ENCODE measurements at places on chromosomes 12 and 14. TPM values are rescaled to one million over a fixed set of nuclear protein-coding genes. Genes with fewer than 3 reads are reported as not detected.

DNA sequence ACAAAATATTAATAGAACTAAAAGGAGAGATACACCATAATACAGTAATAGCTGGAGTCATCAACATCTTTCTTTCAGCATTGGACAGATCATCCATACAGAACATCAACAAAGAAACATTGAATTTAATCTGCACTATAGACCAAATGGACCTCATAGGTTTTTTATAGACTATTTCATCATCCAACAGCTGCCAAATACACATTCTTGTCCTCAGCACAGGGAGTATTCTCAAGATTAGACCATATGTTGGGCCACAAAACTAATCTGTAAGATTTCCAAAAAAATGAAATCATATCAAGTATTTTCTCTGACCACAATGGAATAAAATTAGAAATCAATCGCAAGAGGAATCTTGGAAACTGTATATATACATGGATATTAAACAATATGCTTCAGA, 86.9 kb downstream of the FSCB start:
- no peak for DNase-seq

DNA sequence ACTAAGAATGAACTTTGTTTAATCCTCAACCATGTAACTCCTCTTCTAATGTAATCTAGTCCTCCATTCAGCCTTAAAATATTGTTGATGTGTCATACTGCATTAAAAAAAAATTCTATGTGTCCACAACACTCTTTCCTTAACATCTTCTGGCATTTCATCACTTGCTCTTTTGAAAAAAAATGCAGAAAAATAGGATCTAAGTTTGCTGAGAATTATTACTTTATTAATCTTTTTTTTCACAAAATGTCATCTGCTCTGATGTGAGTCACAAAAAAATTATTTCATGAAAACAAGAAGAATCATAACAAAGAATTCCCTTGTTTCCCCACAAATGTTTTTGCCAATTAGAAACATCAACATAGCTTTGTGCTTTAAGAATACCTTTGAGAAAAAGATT, 410.1 kb upstream of the MGAT4C start:
- DNase-seq: no peak

DNA sequence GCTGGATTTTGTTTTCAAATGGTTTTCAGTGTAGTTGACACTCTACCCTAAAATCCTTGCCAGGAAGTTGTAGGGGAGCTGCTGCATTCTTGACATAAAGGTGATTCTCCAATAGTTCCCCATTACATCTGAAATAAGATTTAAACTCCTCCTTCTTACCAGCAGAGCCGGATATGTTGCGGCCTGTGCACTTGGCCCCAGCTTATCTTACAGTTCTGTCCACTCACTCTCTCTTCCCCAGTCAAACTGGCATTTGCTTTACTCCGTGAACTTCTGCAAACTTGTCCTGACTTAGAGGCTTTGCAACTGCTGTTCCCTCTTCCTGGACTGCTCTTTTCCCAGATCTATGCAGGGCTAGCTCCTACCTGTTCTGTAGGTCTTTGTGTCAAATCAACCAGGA, 929.5 kb downstream of the VRK1 start:
- DNase-seq: no peak

DNA sequence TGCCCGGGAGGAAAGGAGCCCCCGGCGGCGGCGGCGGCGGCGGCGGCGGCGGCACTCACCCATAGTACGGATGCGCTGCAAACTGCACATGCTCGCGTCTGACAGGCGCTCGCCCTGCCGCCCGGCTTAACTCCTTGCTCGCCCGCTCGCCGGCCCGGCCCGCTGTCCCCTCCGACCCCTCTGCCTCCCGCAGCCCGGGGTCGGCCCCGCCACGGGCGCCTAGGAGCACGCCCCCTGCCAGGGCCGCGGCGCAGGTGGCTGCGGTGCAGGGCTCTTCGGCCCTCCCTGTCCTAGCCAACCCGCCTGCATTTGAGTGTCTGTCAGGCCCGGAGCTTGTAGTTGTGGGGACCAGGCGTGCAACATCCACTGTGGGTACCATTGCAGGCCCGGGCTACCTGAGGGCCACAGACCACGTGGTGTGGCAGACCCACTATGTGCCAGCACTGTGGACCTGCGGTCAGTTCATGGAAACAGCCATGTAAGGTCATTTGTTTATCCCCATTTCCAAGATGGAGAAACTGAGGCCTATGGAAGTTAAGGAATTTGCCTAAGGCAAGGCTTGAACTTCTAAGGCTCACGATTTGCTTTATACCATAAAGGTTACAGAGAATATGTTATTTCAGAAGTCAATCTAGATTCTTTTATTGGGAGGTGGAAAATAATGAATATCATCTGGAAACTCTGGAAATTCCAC, 17.6 kb upstream of the PLEKHH1 start:
- no peak for DNase-seq

DNA sequence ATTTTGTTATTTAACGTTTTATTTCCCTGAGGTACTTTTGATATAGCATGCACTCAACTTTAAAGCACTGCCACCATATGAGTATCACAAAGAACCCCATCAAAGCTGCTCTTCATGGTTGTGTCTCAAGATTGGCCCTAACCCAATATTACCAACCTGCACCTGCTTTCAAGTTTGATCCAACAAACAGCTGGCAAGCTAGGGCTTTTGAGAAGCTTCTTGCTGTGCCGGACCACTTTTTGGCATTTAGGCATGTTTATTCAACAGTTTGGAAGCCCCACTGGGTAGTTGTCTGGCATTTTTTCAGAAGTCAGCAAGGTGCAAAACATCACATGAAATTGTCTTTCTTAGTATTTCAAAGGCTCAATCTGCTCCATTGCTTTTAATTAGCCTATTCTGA, 137.2 kb upstream of the PLEKHA5 start:
- DNase-seq: no peak

- DNase-seq: no peak
These were observed 8.3 kb downstream of the XPOT start for GRCh38 chr12:64412459-64412858.

- no peak for DNase-seq
These were observed 240.5 kb downstream of the ADGRD1 start for GRCh38 chr12:131194166-131194565.

DNA sequence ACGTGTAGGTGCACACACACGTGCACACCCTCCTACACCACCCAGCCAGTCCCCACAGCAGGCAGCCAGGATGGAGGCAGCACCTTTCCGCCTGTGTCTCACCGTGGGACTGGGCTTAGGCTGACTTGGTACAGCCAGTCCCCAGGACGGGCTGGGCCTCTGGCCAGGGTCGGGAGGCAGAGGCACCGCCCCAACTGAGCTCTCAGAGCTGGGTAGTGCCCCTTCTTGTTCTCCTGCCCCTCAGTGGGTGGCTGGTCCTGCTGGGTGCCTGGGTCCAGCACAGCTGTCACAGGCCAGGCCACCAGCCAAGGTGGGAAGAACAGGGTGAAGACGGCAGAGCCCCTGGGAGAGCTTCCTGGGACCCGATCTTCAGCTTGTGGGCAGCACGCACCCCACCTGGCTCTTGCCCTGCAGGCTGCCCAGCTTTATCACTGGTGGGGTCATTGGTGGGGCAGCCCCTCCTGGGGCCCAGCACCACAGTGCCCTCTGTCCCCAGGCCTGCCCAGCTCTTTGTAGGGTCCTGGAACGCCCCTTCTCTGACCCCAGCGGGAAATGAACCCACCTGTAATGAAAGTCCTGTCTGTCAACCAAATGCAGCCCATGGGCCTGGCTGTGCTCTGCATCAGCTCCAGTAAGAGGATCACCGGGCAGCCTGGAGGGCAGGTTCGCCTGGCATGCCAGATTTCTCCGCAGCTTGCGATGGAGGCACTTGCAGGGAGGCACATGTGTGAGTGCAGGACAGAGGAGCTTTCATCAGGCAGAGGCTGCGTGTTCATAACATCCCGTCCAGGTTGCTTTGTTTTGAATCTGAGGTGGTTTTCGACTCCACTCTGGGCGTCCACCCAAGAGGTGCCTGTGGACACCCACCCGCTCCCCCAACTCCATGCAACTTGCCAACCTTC, 14.7 kb downstream of the CDCA4 start:
- DNase-seq: peak; percentile 60

DNA sequence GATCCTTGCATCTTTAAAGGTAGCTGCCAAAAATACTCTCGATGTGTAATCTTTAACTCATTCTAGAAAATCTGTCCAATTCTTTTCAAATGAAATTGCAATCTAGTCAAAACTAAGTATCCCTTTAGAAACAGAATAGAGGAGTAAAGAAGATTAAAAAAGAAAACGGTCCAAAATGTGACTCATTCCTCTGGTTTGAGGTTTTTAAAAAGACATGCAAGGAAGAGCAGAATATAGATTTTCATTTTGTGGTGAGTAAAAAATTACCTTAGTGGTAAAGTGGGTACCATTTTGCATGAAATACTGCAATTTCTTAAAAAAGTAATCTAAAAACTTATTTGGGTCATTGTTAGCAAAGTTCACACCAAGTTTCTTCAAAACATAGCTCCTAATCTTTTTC, 108.4 kb downstream of the BRMS1L start:
- DNase-seq: no peak

- DNase-seq: no peak
These were observed 49.2 kb downstream of the SUSD6 start for GRCh38 chr14:69660344-69661193.

DNA sequence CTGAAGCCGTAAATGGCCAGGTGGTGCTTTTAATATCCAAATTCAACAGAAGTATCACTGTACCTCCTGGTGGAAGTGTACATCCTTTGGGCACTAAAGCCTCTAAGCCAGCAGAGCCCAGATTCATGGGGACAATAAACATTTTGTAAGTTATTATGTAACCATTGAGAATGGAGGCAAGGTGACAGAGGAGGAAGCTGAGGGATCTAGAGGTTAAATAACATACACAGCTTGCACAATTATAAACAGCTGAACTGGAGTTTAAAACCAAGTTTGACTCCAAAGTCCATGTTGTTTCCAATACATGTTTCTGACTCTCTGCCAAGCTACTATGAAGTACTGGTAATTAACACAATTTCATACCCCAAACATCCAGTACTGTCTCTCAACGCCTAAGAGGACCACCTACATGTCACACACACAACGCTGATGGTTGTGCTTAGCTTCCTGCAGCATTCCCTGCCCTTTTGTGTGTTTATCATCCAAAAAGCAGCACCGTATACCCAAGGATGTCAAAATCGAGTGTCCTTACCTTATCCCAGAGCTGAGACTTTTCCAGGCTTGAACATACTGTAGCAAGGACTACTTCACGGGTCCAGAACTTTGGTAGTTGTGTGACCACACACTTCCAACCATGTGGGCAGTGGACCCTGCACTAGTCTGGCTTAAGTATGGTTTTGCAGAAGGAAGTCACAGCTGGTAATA, 41.3 kb downstream of the EGLN3 start:
- no peak for DNase-seq

DNA sequence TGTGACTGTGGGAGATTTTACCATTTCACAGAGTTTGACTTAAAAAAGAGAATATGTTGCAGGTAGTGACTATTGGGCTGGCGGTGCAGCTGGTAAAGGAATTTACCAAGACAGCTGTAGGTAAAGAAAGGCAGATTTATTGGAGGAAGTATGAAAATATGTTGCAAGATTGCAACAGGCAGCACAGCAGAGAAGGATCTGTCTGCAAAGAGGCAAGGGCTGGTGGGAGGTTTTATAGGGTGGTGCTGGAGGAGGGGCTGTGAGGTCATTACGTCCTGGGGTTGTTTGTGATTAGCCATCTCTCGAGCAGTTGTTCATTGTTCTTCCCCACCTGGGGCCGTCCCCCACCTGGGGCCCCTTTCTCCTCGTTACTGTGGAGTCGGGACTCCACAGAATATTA, 62.1 kb downstream of the ACACB start:
- DNase-seq: peak; percentile 34

- DNase-seq: no peak
These were observed 21.0 kb downstream of the AKT1 start for GRCh38 chr14:104774453-104775072.

- DNase-seq: no peak
These were observed 85.0 kb downstream of the TBX5 start for GRCh38 chr12:114320968-114321367.

- no peak for DNase-seq
These were observed 79.2 kb upstream of the CD163 start for GRCh38 chr12:7582796-7583195.

DNA sequence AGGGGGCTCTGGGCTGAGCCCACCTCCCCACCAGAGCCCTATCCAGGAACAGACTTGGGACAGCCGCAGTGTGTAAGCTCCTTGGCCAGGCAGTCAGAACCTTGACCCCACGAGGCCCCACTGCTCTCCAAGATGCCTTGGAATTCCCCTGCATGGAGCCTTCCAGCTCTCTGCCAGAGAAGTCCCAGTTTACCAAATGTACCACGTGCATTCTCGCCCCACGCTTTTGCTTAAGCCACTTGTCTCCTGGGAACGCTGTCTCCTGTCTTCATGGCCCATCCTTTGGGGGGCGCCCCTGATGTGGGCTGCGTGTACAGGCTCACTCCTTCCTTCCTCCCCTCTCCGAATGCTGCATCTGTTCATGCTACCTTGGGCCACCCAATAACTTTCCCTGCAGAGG, 7.9 kb downstream of the FAIM2 start:
- peak; percentile 68 for DNase-seq

GRCh38 chr12:104083769-104084475, 19.6 kb downstream of the HCFC2 start:
- no peak for DNase-seq

DNA sequence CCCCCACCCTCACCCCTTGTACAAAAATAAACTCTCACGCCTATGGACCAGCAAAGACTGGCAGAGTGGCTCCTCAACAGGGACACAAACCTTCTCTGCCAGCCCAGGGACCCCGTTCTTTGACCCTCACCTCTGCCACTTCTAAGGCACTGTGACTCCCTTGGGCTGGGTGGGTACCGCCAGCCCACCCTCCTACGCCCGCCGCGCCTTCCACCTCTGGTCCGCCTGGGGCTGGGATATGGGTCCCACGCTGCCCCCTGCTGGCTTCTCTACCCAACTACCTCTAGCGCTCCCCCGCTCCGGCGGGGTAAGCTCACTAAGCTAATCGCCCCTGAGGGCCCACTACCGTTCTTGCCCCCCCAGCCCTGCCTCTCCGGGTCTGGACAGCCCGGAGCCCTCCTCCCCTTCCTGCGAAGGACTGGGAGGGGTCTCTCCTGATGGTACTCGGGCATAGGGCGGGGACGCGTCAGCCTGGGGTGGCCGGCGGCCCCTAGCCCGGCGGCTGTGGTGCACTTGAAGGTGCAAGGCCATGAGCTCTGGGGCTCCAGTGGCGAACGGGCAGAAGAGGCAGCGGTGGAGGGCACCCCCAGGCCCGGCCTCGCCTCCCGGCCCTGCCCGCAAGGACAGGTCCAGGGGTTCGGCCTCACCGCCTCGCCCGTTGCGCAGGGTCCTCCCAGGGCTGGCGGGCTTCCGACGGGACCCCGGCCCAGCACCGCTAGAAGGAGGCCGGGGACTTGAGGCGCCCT, 8.1 kb downstream of the ZNF219 start:
- DNase-seq: no peak

The IAPP gene
- not detected for total RNA-seq

The SNRPF gene
- total RNA-seq: 15.2 TPM

The JDP2 gene
- 54.8 TPM for total RNA-seq

The PLXNC1 gene
- total RNA-seq: 15.3 TPM

The FZD10 gene
- total RNA-seq: 1.1 TPM

The RFX4 gene
- total RNA-seq: not detected

Measured in posterior vena cava (tissue), 2 donors.